ENCODE measurements at places on chromosomes 16 and 17. TPM values are rescaled to one million over a fixed set of nuclear protein-coding genes. Genes with fewer than 3 reads are reported as not detected.
A peak's percentile ranks its signal among the peaks of the same experiment; 100 is the strongest.

- H3K36me3 ChIP-seq, result no peaks in the 10 kb centered on the region
- no peak for DNase-seq
- no peak overlapping the region for H3K4me3 ChIP-seq
- H3K27ac ChIP-seq, result no peak overlapping the region
- H3K4me1 ChIP-seq, result no peaks in the 10 kb centered on the region
Observed at GRCh38 chr17:79609049-79609589, 1.7 kb downstream of the RBFOX3 start.

DNA sequence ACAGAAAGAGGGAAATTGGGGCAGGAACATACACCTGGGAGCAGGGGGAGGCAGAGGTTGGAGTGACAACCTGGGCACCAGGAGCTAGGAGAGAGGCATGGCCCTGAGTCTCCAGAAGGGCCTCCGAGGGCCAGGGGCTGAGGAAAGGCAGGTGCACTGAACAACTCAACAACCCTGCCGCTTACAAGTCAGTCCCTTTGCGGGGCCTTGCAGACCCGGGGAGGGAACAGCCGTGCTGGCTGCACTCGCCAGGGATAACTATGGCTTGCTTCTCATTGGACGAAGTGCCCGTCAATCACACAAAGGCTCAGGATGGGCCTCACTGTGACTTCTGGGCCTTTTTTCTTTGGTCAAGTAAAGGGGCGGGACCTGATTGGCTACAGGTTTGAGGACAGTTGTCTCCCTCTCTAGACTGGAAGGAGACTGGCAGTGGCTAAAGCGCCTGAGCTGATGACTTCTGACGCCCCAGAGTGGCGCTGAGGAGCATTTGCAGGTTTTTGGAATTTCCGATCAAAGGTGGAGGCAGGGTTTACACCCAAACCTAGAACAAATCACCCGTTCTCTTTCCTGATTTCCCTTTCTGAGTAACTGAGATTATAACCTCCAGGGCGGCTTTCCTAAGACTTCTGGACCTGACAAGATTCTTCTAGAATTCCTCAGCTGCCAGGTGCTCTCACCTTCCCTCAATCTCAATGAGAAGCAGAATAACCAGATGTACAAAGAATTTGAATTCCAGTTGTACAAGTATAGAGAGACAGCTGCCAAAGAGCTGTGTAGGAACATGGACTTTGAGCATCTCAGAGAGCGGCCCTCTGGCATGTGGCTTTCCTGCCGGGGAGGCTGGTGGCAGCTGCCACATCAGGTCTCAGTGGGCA lies 27.6 kb upstream of the ST6GALNAC2 start:
- no peaks in the 10 kb centered on the region for H3K27me3 ChIP-seq
- DNase-seq, result no peak
- no peaks in the 10 kb centered on the region for H3K4me1 ChIP-seq
- no peak overlapping the region for H3K27ac ChIP-seq
- no peaks in the 10 kb centered on the region for H3K36me3 ChIP-seq

- H3K27me3 ChIP-seq, result no peaks in the 10 kb centered on the region
- no peak overlapping the region for H3K27ac ChIP-seq
- H3K4me3 ChIP-seq, result no peak overlapping the region
Observed at GRCh38 chr17:75245011-75245410, 16.4 kb downstream of the GGA3 start.

DNA sequence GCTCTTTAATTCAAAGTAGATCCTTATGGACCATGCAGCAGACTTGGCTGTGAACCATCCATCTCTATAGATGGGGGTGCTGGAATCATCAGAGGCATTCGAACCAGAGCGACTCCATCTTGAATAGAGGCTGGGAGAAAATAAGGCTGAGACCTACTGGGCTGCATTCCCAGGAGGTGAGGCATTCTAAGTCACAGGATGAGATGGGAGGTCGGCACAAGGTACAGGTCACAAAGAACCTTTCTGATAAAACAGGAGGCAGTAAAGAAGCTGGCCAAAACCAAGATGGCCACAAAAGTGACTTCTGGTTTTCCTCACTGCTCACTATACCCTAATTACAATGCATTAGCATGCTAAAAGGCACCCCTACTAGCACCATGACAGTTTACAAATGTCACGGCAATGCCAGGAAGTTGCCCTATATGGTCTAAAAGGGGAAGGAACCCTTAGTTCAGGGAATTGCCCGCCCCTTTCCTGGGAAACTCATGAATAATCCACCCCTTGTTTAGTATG lies 89.2 kb upstream of the BRD7 start:
- no peaks in the 10 kb centered on the region for H3K4me1 ChIP-seq
- H3K36me3 ChIP-seq, result no peaks in the 10 kb centered on the region
- no peak overlapping the region for H3K27ac ChIP-seq
- no peak overlapping the region for H3K4me3 ChIP-seq

- no peaks in the 10 kb centered on the region for H3K27me3 ChIP-seq
- peak; percentile 88 for DNase-seq
- H3K4me1 ChIP-seq, result peaks cover 24% of the 10 kb centered on the region
- peak within 1 kb of the TSS; percentile 37 for H3K4me3 ChIP-seq
- no peaks in the 10 kb centered on the region for H3K36me3 ChIP-seq
Observed at GRCh38 chr16:30896261-30896888, at the start of gene CTF1. TSS of gene CTF1 (plus strand) at chr16:30896614. CDS start at chr16:30896644, 30 bp downstream.

GRCh38 chr16:85002608-85003007 lies 8.7 kb downstream of the ZDHHC7 start:
- peaks cover 7% of the 10 kb centered on the region for H3K36me3 ChIP-seq
- peaks cover 44% of the 10 kb centered on the region for H3K4me1 ChIP-seq
- no peaks in the 10 kb centered on the region for H3K27me3 ChIP-seq
- peak; percentile 48 for DNase-seq

DNA sequence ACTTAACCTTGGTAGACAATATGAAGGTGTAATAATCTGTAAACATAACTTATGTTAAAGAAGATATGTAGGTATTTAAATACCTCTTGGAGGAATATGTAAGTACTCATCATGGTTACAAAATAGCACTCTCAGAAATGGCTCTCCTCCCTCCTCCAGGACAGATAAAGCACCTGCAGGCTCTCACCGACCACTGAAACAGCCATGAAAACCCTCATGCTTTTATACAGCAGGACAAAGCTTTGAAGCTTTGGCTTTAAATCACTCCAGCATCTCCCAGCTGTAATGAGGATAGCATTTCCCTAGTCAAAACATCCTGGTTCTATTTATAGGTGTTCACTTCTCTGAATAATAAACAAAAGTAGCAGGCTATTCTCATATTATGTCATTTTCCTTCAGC lies 69.1 kb upstream of the PMFBP1 start:
- H3K27me3 ChIP-seq, result peaks cover 14% of the 10 kb centered on the region
- no peaks in the 10 kb centered on the region for H3K36me3 ChIP-seq
- no peak overlapping the region for H3K4me3 ChIP-seq

GRCh38 chr17:74999523-74999922 lies 12.1 kb downstream of the CDR2L start:
- H3K4me3 ChIP-seq, result no peak overlapping the region
- no peak for DNase-seq
- peak overlapping the region; percentile 69 for H3K27ac ChIP-seq
- H3K4me1 ChIP-seq, result peaks cover 18% of the 10 kb centered on the region
- no peaks in the 10 kb centered on the region for H3K27me3 ChIP-seq
- peaks cover 3% of the 10 kb centered on the region for H3K36me3 ChIP-seq

DNA sequence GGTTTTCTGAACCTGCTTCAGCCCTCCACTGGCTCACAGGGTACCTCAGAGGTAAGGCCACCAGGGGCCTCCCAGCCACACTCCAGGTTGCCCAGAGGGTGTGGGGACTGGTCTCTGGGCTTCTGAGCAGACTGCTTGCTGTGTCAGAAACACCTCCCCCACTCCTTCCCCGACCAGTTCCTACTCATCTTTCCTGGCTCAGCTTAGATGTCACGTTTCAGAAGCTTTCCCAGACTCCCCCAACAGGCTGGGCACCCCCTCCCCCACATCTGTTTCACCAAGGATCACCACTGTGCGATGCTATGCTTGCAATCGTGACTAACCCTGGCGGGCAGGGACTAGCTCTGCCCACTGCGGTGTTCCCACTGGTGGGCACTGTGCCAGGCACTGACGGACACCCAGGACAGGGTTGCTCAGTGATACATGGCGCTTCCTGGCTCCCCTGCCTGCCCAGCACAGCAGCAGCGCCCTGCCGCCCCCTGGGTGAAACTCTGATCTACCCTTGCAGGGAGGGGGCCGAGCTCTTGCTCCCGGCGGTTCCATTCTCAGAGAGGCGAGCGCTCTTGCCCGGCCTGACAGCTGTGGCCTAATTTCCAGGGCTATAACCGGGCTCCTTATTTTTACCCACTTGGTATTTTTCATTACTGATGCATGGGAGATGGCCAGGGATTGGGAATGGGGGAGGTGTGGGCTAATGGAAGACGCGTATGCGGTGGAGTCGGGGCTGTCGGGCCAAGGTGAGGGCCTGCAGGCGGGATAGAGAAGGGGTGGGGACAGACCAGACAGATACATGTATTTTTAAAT lies 29.4 kb upstream of the MTSS2 start:
- DNase-seq, result peak; percentile 74
- H3K4me3 ChIP-seq, result no peak overlapping the region
- H3K27me3 ChIP-seq, result no peaks in the 10 kb centered on the region
- no peaks in the 10 kb centered on the region for H3K36me3 ChIP-seq
- H3K27ac ChIP-seq, result peak overlapping the region; percentile 77

DNA sequence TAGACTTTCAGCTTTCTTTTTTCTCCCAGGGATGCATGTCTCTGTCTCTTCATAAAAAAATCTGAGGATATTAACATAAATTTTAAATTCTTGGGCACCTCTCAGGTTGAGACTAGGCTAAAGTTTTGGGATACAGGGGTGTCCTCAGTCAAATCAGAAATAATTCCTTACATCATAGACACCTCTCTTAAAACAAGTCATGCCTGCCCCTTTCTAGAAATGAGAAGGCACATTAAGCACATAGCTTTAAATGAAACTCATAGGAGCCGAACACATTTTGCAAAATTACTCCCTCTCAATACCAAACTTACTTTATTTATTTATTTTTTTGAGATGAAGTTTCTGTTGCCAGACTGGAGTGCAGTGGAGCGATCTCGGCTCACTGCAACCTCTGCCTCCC lies 67.3 kb upstream of the BCAR1 start:
- no peak for DNase-seq
- no peak overlapping the region for H3K4me3 ChIP-seq
- peaks cover 4% of the 10 kb centered on the region for H3K4me1 ChIP-seq
- H3K36me3 ChIP-seq, result no peaks in the 10 kb centered on the region

LITAFD gene
- not detected for total RNA-seq

DNA sequence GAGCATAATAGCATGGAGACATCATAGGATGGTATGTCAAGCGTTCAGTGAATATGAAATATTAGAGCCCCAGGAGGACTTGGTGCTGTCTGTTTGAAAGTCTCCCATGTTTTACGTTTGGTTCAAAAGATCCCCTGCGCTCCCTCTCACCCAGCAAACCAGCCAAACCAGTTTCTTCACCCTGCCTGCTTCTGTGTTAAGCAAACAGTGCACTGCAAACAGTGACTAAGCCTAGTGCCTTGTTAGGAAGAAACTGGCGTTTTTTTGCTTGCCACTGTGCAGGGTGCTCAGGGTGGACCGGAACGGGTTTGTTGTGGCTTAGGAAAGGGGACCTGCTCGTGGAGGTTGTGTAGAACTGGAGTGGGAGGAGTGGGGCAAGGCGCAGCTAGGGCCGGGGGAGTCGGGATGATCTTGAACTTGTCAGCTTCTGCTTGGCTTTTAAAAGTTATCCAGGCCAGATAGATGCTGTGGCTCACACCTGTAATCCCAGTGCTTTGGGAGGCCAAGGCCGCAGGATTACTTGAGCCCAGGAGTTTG lies 7.7 kb downstream of the CDH1 start:
- DNase-seq, result no peak
- H3K4me3 ChIP-seq, result no peak overlapping the region
- H3K36me3 ChIP-seq, result no peaks in the 10 kb centered on the region
- no peaks in the 10 kb centered on the region for H3K4me1 ChIP-seq

TBC1D3K gene
- not detected for total RNA-seq

DNA sequence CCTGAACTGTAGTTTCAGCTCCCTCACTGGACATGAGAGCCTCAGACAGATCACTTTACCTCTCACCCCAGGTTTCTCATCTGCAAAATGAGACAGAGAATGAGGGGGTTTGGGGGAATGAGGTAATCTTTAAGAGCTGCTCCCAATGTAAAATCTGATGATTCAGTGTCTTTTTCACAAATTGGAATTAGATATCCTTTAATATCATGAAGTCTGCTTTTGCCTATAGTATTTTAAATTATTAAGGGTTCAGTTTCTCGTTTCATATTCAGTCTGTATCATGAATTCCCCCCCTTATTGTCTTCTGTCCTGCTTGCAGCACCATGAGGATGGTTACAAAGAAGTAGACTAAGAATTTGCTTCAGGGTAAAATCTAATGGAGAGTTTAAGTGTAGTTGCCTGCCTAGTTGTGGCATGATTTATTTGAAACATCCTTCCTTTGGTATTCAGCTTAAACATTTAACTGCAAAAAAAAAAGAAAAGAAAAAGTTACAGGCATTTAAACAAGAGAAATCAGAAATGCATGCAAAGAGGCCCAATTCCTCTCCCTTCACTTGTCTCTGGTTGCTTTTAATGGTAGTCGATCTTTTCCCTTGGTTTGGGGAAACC lies 77.3 kb downstream of the WNT3 start:
- H3K27me3 ChIP-seq, result no peaks in the 10 kb centered on the region
- no peak overlapping the region for H3K4me3 ChIP-seq
- H3K4me1 ChIP-seq, result peaks cover 10% of the 10 kb centered on the region
- H3K36me3 ChIP-seq, result no peaks in the 10 kb centered on the region
- no peak overlapping the region for H3K27ac ChIP-seq

GRCh38 chr17:38705523-38705802 lies 390 bp downstream of the MLLT6 start:
- no peaks in the 10 kb centered on the region for H3K27me3 ChIP-seq
- peak overlapping the region; percentile 88 for H3K4me3 ChIP-seq
- peak overlapping the region; percentile 99 for H3K27ac ChIP-seq
- DNase-seq, result peak; percentile 56
- peaks cover 20% of the 10 kb centered on the region for H3K36me3 ChIP-seq
- H3K4me1 ChIP-seq, result peaks cover 33% of the 10 kb centered on the region
